ENCODE measurements at places on chromosomes 13 and 19. TPM values are rescaled to one million over a fixed set of nuclear protein-coding genes. Genes with fewer than 3 reads are reported as not detected.

The MYPOP gene
- total RNA-seq = 18.5 TPM

The PRR19 gene
- total RNA-seq = not detected

The ZNF613 gene
- 4.2 TPM for total RNA-seq

The CERS1 gene
- total RNA-seq = 0.42 TPM

The MCEMP1 gene
- total RNA-seq = 0.72 TPM

The PSG3 gene
- total RNA-seq = not detected

DNA sequence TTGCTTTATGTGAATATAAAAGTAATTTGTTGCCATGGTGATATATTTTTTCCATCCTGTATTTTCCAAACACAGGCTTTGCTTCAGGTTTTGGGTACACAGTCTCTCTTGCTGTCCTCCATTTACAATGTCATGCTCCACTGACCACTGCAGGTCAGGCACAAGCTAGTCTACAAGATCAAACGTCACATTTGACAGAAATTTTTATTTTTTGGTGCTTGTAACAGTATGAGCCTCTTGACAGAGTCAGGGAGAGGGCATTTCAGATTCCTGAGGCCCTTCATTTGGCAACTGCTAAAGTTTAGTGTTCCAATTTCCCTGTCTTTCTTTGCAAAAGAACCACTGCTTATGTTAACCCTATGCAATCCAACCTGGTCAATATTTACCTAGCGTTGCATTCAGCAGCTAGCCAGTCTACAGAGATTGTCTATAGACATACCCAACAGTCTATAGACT, 175.0 kb downstream of the RFC3 start:
- DNase-seq = no peak

DNA sequence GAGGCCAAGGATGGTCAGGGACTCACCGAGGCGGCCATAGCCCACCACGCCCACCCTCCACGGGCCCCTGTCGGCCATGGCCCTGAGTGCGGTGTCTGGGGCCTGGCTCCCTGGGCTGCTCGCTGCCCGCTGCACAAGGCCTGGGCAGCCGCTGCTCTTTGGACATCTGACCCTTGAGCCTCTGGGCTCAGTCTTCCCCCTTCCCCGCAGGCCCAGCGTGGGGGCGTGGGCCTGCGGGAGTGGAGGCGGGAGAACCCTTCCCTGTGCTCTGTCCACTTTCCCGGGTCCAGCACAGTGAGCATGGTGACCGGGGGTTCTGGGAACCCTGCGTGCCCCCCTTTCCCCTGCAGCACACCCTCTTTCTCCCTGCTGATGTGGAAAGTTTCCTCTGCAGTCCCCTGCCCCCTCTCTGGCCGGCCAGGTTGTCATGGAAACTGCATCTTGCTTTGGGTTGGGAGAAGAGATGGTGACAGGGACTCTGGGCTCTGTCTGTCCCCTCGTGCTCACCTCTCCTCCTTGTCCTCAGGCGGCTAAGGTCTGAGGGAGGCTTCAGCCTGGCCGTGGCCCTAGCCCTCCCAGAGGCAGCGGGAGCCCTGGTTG, at the start of gene ASPDH:
Gene ASPDH (minus strand): TSS at position 168 of the 600 bp plus-strand sequence. CDS start 90 bp downstream, at position 78.
- DNase-seq = peak; percentile 20

DNA sequence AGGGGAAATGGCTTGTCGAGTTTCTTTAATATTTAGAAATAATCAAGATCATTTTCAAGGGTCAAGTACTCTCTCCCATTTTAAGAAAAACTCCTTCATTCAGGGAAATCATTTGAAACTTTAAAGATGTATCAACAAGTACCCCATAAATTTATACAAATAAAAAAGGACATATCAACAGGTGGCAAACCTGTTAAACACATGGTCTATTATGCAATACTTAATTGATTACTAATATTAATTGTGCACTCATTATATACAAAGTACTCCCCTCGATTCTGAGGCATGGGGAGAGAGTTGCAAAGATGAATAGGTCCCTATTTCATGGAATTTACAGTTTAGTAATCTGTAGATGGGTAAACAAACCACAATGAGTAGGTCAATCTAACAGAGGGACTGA, 2.1 kb upstream of the LRCH1 start:
- DNase-seq = no peak

GRCh38 chr19:41941410-41942202, 13.4 kb upstream of the ERFL start:
- DNase-seq = no peak

GRCh38 chr13:99282264-99283231, 24.4 kb upstream of the GPR18 start:
- DNase-seq = no peak

- DNase-seq = no peak
Measured at GRCh38 chr19:46714444-46715106, 2.3 kb downstream of the PRKD2 start.

DNA sequence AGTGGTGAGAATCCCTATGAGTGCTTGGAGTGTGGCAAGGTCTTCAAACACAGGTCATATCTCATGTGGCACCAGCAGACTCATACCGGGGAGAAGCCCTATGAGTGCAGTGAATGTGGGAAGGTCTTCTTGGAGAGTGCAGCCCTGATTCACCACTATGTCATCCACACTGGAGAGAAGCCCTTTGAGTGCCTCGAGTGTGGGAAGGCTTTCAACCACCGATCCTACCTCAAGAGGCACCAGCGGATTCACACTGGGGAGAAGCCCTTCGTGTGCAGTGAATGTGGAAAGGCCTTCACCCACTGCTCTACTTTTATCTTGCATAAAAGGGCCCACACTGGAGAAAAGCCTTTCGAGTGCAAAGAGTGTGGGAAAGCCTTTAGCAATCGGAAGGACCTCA, 18.7 kb upstream of the AURKC start:
- DNase-seq = no peak

All from left ventricle myocardium superior (tissue), 1 donor.